ENCODE measurements at places on chromosomes 16 and 17. TPM values are rescaled to one million over a fixed set of nuclear protein-coding genes. Genes with fewer than 3 reads are reported as not detected.

RASL10B gene
- total RNA-seq, result 1.1 TPM

CCDC78 gene
- 6.2 TPM for total RNA-seq

MAP2K6 gene
- 5.8 TPM for total RNA-seq

PIMREG gene
- total RNA-seq, result 13.0 TPM

DNA sequence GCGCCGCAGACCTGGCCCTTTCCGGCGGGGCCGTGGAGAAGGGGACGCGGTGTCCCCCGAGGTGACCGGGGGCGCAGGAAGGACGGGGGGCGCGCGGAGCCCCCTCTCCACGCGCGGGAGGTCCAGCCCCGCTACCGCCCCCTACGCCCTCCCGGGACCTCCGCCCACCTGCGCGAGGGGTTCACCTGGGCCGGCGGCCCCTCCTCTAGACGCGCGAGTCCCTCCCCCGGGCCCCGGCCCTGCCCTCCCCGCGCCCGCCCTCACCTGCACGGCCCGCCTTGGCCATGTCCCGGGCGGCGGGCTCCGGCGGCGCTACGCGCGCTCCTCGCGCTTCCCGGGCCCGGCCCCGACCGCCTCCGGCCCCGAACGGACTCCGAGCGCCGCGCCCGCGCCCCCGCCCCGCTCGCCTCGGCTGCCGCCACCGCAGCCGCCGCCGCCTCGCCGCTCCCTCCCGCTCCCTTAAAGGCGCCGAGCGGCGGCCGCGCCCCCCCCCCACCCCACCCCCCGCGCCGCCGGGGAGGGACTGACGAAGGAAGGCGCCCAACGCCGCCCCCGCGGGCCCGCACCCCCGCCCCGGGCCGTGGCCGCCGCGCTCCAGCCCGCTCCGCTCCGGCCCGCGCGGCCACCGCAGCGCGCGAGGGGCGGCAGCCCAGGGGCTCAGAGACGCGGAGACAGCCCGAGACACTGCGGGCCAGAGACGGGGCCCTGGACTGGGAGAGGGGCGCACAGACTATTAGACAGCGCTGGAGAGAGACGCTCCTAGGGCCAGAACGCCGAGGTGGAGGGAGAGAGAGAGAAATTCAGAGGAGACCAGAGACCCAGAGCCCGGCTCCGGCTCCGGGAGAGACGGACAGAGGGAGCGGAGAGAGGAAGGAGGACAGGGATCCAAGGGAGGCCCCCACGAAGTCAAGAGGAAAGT, at the start of gene PITPNM3:
Gene PITPNM3 (minus strand): TSS at position 435 of the 919 bp plus-strand sequence. CDS start 149 bp downstream, at position 286.
- DNase-seq, result no peak

GRCh38 chr16:19582050-19582831, 26.7 kb downstream of the VPS35L start:
- DNase-seq, result no peak

DNA sequence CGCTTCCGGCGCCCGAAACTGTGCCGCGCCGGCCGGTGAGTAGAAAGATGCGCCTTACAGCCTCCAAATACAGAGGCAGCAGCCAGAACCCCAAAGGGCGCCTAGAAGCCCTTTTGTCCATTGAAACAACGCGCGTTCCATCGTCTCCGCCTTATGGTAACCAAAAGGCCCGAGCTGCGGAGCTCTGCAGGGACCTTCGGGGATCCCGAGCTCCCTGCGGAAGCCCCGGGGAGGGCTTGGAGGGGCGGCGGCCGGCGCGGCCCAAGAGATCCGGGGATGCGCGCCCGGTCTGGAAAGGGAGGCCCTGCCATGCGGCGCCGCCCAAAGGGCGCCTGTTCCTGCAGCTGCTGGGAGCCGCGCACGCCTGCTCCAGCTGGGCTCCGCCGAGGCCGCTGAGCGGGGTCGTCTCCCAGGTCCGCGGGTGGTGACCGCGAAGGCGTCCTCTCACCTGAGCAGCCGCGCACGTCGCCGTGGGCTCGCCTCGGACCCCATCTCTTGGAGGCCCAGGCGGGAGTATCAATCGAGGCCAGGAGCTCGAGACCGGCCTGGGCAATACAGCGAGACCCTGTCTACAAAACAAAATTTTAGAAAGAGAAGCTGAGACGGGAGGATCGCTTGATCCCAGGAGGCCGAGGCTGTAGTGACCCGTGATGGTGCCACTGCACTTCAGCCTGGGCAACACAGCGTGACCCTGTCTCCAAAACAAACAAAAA, 742 bp upstream of the FBXO31 start:
- no peak for DNase-seq

- DNase-seq, result no peak
Measured at GRCh38 chr16:9160551-9160911, 69.1 kb downstream of the HAPSTR1 start.

DNA sequence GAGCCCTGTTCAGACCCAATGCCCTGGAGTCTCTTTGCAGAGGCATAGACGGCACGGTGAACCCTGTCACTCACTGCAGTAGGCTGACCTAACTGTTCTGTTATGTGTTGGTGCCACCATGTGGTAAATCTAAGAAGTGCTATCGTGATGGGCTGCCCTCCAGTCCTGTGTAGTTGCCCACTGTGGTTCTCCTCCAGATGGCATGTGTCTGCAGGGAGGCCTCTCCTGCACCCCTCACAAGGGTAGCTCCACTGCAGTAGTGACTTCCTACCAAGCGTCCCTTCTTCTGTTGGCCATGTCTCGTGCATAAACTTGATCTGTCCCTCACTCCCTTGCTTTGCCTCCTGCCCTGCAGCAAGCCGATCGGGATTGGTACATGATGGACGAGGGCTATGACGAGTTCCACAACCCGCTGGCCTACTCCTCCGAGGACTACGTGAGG, 5.8 kb downstream of the DHX38 start:
- no peak for DNase-seq

- no peak for DNase-seq
Measured at GRCh38 chr16:56493126-56493525, 26.7 kb downstream of the BBS2 start.

GRCh38 chr17:38912221-38912813, 13.1 kb upstream of the LASP1NB start:
- peak; percentile 43 for DNase-seq

GRCh38 chr17:59437791-59438281, 106.4 kb downstream of the YPEL2 start:
- DNase-seq, result no peak

- DNase-seq, result no peak
Measured at GRCh38 chr17:38706505-38707216, 1.6 kb downstream of the MLLT6 start.

DNA sequence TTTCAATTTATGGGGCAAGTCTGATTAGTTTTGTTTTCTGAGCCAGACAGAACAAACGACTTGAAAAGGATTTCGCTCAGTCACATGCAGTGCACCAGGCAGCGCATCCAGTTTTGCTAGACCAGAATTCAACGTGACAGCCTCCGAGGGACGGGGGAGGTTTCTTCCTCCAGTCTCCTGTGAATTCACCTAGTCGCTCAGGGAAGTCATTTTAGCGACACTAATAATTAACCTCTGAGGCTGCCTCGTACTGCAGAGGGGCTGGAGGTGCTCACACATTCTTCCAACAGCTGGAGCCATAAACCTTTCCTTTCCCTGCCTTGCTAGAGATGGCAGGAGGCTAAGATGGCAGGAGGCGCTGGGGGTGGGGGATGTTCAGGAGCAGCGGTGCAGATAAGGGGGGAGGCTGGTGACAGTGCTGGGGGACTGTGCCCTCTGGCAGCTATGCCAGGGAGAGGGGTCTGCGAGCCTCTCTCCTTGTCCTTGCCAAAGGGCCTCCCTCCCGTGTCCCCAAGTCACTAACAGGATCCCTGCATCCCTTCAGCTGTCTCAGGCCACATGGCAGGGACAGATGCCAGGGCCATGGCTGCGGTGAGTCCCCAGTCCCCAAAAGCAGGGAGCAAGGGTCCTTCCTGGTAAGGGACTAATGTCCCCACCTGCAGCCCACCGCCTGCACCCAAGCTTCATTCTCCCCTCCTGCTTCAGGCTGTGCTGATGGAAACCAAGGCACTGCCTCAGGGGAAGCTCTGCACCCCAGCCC, 24.0 kb downstream of the MXRA7 start:
- no peak for DNase-seq
